BE2C (cell line): ENCODE measurements at places on chromosomes 4 and X.

DNA sequence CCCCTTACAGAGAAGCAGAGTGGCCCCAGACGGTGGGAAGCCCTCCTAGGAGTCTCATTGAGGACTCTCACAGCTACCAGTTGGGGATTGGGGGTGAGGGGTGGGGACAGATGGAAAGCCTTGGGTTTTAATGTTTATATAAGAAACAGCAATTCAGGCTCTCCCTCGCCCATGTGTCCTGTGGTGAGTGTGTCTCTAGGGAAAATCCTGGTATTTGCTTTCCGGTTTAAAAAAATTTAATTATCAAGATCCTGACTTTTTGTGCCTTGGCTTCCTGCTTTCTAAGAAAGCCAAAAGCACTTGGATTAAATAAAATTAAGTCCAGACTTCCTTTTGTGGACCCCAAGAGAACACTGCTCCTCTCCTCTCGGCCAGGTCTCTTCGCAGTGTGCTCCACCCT lies 93.8 kb downstream of the SOWAHB start:
- no peak for DNase-seq

- no peak for DNase-seq
These were observed 32.1 kb downstream of the PIGG start for GRCh38 chr4:531076-531475.

DNA sequence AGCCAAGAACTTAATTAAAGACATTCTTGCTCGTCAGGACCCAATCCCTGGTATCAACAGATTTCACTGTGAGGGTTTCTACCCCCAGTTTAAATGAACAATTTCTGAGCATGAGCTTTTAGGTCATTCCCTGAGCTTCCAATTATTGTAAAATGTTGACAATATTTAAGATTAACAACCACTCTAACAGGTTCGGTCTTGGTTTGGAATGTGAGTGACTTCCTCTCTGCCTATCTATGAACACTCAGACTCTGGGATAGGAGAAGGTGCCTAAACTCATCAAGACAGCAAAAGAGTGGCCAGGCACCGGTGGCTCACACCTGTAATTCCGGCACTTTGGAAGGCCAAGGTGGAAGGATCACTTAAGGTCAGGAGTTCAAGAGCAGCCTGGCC lies 82.9 kb upstream of the TMEM150C start:
- no peak for DNase-seq

GRCh38 chrX:139083191-139083590 lies 371.7 kb upstream of the FGF13 start:
- no peak for DNase-seq

GRCh38 chr4:108143515-108143914 lies 25.2 kb downstream of the LEF1 start:
- no peak for DNase-seq

GRCh38 chrX:621705-622503 lies 8.7 kb upstream of the SHOX start:
- no peak for DNase-seq

GRCh38 chr4:138567696-138568095 lies 325.5 kb upstream of the SLC7A11 start:
- DNase-seq: no peak

DNA sequence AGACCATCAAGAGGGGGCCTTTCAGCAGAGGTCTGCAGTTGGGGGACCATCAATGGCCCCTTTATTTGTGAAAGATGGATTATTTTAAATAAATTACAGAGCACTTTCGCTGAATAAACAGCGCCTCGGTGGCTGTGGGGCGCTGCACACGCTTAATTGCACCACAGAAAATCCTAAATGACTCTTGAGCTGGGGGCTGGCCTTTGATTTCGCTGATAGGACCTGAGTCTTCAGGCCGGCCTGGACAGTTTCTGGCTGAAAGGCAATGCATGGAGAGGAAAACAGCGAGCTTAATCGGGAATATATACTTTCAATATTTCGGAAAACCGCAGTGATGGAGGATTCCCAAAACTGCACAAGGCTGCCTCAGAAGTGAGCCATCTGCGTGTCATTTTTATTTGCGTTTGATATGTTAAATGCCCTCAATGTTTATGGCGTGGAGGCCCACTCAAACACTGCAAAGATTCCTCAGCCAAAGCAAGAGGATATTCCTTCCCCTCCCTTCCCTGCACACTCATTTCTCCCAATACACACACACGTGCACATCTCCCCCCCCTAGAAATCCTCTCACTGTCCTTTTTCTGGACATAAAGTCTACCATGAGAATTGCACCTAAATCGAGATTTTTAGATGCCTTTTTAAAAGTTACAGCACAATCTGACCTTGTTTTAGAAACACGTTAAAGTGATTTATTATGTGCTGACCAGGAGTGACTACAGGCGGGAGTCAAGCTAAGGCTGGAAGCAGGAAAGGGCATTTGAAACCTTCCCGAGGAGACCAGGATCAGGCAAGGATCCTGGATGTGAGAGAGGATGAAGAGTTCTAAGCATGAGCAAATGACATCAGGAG lies 340.7 kb downstream of the RAB28 start:
- DNase-seq: peak; percentile 6

GRCh38 chr4:186792728-186793366 lies 69.2 kb upstream of the FAT1 start:
- DNase-seq: no peak

- no peak for DNase-seq
These were observed 371.4 kb upstream of the FAM241A start for GRCh38 chr4:111773858-111774257.

DNA sequence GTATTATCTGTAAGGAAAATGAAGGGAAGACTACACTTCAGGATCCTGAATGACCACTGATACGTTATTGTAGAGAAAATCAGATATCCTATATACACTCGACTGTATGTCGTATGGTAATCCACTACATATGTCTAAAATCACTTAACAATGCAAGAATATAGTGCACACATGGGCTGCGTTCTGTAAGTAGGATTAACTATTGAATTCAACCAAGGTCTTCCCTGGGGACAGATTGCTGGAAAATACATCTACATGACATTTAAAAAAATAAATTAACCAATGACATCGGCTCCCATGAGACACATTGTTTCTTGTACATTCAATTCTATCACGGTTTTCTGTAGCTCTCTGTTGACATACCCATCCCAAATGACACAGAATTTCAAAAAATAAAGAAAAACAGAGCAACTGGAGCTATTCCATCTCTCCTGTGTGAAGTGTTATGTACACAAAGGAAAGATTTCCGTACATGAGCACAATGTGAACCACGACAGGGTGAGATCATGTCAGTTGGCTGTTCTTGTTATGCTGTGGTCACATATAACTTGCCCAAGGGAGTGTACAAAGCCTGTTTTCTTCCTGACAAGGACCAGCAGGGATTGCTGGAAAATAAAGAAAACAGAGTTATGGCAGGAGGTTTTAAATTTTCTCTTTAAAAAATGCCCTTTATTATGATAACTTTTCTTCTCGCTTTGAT lies 6.1 kb downstream of the ENOX2 start:
- DNase-seq: no peak

DNA sequence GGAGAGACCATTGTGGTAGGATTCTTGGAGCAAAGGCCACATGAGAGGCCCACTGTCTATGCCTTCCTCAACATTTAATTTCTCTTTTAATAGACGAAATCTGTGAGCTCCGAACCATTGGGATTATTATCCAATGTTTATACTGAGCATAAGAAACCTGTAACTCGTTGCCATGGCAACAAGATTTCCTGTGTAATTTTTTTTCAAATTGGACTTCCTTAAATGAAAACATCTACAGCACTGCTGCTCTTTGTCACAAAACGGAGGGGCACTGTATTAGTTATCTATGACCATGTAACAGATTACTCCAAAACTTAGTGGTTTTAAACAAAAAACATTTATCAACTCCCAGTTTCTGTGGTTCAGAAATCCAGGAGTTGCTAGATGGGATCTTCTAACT lies 38.7 kb downstream of the PPP1R2C start:
- DNase-seq: no peak

DNA sequence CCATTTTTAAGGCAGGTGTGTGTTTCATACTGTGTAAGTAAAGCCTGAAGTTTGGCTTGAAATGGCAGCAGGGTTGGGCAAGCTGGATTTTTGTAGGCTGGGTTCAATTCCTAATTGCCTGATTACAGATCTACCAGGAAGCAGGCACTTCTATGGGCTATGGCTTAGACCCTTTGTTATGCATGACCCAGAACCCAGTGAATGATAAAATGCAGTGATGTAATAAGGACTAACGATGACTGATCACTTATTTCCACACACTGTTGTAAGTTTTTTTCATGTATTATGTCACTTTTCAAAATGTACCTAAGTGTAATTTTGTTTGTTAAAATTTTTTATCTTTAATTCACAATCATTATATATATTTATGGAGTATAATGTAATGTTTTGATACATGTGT lies 8.6 kb downstream of the LANCL3 start:
- no peak for DNase-seq

DNA sequence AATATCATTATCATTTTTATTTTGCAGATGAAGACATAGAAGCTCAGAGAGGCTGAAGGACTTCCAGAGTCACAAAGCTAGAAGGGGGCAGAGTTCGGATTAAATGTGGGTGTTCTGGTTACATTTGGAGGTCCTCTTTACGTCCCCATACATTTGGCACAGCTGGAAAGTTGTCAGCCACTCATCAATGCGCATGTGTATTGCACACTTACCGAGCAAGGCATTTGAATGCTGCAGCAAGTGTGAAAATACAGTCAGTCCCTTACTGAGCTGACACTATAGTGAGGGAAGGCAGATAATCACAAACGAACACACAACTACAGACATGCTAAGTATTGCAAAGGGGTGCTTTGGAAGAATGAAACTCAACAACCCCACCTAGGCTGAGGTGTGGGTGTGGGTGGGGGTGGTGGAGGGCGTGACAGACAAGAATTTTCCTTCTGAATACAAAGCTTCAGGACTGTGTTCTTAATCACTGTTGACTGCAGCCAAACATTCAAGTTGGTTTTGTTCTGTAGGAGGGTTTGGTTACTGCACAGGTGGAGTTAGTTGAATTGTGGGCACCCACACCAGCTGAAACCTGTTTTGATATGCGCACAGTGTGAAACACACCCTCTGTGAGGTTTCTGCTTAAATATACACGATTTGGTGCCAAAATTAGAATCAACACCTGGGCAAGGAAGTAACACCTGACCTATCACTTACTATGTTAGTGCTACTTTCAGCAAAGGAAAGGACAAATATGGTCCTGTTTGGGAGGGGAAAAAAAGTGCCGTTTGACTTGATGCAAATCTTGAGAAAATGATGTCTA lies 72.4 kb downstream of the COQ2 start:
- no peak for DNase-seq

DNA sequence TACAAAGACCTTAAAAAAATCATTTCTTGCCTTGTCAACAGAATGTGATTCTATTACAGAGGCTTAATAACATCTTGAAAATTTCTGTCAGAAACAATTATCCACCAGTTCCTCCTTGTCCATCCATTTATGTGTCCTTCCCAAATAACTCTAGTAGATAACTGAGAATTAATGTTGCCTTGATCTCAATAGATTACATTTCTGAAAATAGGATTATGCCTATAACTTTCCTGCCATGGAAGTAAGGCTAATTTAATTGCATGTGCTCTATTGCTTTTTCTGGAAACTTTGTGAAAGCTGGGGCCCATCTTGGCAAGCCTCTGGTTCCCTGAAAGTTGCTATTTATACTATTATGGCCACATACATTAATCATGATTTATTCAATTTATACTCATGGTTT lies 76.2 kb upstream of the UNC5C start:
- DNase-seq: peak; percentile 30

DNA sequence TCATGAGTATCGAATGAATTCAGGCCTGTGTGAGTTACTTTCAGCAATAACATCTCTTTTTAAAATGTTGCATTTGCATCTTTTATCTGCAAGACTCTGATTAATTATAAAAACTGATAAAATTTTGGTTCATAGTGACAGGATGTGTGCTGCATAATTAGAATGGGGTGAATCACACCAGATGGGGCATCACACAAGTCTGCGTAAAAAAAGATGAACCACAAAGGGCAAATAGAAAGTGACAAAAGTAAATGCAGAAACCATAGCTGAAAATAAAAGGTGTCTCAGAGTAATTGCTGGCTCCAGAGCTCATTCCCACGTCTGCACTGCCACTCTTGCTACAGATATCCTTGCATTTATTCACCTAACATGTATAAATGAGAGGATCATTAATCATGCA lies 131.1 kb downstream of the HS3ST1 start:
- DNase-seq: no peak

DNA sequence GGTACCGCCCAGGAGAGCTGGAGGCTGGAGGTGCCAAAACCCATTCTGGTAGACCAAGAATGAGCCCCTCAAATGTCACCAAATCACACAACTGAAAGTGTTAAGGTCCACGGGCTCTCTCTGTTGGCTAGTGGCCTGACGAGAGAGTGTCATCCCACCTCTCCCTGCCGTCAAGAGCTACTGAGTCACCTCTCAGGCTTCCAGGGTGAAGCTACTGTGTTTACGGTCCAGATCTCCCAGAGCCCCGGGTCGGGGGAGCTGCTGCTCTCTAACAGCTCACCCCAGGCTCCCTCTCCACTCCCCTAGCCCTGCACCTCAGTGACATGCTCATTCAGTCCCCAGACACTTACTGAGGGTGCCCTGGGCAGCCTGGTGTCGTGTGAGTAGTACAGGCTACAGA lies 59.2 kb downstream of the ADGRG2 start:
- no peak for DNase-seq

DNA sequence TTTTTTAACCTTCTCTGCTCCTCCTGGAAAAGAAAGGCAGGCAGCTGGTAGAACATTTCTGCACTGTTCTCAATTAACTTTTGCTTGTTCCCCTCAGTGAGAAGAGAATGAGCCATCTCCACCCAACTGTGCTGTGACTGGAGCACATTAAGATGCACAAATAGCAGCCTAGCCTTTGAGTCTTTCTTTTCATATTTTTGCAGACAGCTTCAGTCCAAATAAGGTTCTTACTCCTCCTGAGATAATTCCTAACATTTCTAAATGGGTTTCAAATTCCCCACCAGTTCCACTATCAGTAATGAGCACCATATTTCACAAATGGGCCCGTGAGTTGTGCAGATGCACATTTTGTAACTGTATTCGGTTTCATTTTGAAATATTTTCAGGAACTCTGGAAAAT lies 118.6 kb downstream of the SPCS3 start:
- DNase-seq: no peak

DNA sequence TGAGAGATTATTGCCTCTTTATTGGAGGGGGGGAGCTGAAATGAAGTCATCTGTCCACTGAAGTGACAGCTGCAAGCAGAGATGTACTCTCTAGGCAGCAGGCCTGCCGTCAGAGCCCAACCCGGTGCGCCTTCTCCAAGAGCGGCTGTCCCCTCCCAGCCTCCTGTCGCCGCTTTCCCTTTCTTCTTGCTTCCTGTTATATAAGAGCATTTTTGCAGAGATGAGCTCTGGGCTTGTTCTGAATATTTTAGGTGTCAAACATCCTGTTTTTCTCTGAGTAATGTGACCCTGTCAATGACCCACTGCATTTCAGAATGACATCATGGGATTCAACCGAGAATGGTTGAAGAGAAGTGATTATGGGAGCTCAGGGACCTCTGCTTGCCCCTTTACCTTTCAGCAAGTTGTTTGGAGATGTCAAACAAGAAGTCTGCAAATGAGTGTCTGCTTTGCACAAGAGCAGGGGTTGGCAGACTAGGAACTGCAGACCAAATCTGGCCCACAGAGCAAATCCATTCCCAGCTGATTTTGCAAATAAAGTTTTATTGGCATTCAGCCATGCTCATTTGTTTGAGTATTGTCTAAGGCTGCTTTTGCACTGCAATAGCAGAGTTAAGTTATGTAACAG lies 79.9 kb downstream of the SLC9A6 start:
- DNase-seq: no peak
